ENCODE measurements at places on chromosomes 1 and 21.
A peak's percentile ranks its signal among the peaks of the same experiment; 100 is the strongest.

- no peak for DNase-seq
Measured at GRCh38 chr21:22961258-22961657, 1963.0 kb downstream of the NCAM2 start.

DNA sequence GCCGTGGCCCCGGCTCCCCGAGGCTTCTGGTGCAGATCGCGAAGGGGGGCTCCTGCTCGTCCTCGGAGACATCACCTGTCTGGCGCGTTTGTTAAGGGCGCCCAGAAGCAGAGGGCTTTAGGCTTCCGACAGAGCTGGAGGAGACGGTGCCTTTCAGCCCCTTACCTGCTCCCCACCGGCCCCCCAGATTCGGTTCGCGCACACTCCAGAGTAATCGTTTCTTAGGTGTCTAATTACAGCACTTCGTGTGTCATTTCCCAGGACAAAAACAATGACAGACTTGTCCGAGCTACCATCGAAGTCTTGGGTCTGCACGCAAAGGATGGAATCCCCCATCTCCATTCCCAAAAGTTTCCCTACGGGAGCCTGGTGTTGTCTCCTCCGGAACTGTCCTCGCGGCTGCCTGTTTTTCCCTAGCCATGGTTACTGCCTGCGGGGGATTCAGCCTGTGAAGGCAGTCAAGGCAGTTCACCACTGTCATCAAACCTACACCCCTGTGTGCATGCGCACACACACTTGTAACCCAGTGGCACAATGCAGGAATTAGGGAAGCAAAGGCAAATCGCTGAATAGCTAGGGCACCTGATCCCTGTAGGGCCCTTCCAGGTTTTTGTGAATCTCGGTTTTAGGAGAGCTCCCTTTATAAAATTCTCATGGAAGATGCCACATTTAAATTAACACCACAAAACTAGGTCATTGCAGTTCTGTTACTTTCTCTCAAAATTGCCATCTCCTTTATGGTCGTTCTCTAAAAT, 738 bp upstream of the CDC42BPA start:
- DNase-seq, result no peak

- peak; percentile 56 for DNase-seq
Measured at GRCh38 chr1:38029685-38030511, 16.7 kb downstream of the POU3F1 start.

- DNase-seq, result no peak
Measured at GRCh38 chr1:3192825-3193224, 123.8 kb downstream of the PRDM16 start.

DNA sequence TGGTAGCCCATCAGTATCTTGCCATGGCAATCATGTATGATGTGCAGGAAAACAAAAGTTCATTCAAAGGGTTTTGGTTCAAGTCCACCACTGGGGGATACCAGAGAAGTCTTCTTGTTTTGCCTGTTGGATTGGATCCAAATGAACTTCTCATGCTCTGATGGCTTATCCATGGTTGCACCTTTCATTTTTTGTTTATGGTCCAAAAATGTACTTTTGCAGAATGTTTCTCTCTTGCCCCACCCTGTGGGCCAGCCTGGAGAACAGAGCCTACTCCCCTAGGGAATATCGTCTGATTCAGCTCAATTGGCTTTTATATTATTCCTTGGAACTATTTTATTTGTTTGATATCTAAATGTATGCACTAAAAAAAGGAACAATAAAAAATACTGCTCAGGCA, 20.1 kb upstream of the CLCA1 start:
- no peak for DNase-seq

DNA sequence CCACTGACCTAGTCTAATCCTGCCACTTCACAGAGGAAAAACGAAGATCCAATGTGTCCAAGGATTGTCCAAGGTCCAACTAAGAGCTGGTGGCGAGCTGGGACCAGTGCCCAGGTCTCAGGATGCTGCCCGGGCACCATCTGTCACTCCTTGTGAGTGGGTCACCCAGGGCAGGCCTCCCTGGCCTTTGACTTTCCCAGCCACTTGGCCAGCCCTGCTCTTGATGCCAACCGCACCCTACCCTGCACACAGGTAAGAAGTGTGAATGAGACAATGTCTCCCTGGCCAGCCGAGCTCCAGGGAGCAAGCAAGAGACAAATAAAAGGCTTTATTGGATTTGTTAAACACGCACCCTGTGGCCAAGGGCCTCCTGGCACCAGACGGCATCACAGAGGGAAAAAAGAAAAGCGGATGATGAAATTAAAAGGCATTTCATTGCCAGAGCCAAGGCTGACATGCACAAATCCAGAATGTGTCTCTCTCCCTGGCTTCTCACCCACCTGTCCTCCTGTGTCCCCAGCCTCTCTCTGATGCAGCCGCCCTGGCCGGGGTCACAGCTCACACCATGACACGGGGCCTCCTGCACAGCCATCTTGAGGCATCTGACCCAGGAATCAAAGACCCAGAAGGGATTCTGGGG, 72.8 kb downstream of the CAMK2N1 start:
- DNase-seq, result no peak

DNA sequence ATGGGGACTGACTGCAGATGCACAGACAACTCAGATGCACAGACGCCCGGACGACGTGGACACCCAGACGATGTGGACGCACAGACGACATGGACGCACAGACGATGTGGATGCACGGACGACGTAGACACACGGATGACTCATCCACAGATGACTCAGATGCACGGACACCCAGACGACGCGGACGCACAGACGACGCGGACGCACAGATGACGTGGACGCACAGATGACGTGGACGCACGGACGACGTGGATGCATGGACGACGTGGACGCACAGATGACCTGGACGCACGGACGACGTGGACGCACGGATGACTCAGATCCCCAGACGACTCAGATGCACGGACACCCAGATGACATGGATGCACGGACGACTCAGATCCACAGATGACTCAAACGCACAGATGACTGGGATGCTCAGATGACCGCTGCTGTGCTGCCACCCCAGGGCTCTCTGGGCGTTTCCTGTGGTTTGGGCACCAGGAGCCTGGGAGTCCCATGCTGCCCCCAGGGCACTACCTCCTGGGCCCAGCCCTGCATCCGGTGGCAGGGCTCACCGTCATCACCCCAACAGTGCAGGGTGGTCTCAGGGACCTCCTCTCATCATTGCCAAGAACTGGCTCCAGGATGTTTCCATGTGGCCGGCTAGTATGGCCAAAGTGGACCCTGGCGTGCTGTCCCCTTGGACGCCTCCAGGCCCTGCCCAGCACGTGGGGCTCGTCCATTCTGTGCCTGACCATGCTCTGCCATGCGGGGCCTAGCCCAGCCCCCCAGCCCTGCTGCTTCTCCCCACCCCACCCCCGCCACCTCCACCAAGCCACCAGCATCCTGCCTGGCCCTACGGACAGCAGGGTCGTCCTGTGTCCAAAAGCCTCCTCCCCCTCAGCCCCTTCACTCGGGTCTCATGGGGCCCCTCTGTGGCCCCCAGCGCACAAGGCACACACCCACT, 14.0 kb downstream of the FAAP20 start:
- no peak for DNase-seq

Data from CD4-positive, alpha-beta T cell treated with Interleukin-10 for 1 hour (primary cell).